Mesendoderm (in vitro differentiated cells): ENCODE measurements at places on chromosomes 6 and 20.

- H3K4me3 ChIP-seq = no peak overlapping the region
- peaks cover 5% of the 10 kb centered on the region for H3K4me1 ChIP-seq
- H3K36me3 ChIP-seq = no peaks in the 10 kb centered on the region
- H3K27ac ChIP-seq = no peak overlapping the region
These were observed 125.1 kb downstream of the LY86 start for GRCh38 chr6:6713657-6714056.

GRCh38 chr6:26651133-26651781 is 8.3 kb downstream of the ZNF322 start:
- DNase-seq = no peak
- no peak overlapping the region for H3K27ac ChIP-seq
- no peaks in the 10 kb centered on the region for H3K4me1 ChIP-seq
- H3K36me3 ChIP-seq = no peaks in the 10 kb centered on the region

- no peaks in the 10 kb centered on the region for H3K36me3 ChIP-seq
- H3K27ac ChIP-seq = no peak overlapping the region
- no peak for DNase-seq
- H3K4me1 ChIP-seq = no peaks in the 10 kb centered on the region
These were observed 344.7 kb downstream of the NKAIN2 start for GRCh38 chr6:124148236-124148957.

DNA sequence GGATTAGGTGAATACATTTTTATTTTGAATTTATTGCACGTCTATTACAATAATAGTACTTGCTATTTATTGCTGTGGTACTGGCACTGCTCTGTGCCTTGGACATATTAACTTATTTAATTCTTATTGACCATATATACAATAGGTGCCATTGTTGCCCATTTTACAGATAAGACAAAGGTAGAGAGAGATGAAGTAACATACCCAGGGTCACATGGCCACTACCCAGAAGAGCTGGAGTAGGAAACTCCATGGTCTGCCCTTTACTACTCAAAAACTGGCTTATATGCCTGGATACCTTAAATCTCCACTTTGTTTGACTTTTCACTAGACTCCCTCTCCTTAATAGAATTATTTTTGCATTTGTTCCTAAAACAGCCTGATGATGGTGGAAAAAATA is 67.5 kb downstream of the ADGRG6 start:
- H3K4me3 ChIP-seq = no peak overlapping the region
- H3K27me3 ChIP-seq = no peaks in the 10 kb centered on the region
- H3K36me3 ChIP-seq = no peaks in the 10 kb centered on the region
- H3K27ac ChIP-seq = no peak overlapping the region

DNA sequence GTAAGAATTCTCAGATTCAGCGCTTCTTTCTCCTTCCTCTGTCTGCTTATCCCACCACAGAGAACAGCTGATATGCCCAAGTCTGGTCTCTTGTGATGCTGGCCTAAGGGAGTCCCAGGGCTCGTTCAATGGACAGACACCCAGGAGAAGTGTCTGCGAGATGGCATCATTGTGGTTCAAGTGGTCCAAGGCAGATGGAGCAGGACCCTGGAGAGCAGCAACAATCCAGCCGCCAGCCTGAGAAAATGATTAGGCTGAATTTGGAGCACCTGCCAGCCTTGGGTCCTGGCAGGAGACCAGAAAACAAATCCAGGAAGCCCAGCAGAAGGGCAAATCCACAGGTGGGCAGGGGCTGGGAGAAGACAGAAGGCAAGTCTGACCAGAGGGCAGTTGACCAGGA is 145.8 kb downstream of the PTPRT start:
- no peak overlapping the region for H3K27ac ChIP-seq
- H3K4me1 ChIP-seq = no peaks in the 10 kb centered on the region
- DNase-seq = peak; percentile 22
- H3K36me3 ChIP-seq = no peaks in the 10 kb centered on the region
- H3K4me3 ChIP-seq = no peak overlapping the region

GRCh38 chr20:37699202-37699601 is 5.4 kb downstream of the CTNNBL1 start:
- H3K27ac ChIP-seq = no peak overlapping the region
- peaks cover 3% of the 10 kb centered on the region for H3K4me1 ChIP-seq
- H3K36me3 ChIP-seq = no peaks in the 10 kb centered on the region
- H3K27me3 ChIP-seq = no peaks in the 10 kb centered on the region

GRCh38 chr6:2396846-2397630 is 151.6 kb upstream of the GMDS start:
- H3K4me3 ChIP-seq = no peak overlapping the region
- no peak overlapping the region for H3K27ac ChIP-seq
- H3K4me1 ChIP-seq = no peaks in the 10 kb centered on the region
- DNase-seq = no peak

DNA sequence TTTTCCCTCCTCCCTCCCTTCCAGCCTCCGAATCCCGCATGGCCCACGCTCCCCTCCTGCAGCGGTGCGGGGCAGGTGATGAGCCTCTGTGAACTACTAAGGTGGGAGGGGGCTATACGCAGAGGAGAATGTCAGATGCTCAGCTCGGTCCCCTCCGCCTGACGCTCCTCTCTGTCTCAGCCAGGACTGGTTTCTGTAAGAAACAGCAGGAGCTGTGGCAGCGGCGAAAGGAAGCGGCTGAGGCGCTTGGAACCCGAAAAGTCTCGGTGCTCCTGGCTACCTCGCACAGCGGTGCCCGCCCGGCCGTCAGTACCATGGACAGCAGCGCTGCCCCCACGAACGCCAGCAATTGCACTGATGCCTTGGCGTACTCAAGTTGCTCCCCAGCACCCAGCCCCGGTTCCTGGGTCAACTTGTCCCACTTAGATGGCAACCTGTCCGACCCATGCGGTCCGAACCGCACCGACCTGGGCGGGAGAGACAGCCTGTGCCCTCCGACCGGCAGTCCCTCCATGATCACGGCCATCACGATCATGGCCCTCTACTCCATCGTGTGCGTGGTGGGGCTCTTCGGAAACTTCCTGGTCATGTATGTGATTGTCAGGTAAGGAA is at the start of gene OPRM1:
Gene OPRM1, plus strand, starts transcription at position 10 of the 612 bp plus-strand sequence. Its CDS starts 305 bp downstream, at position 315.
- H3K4me3 ChIP-seq = no peak within 1 kb of the TSS
- peaks cover 2% of the 10 kb centered on the region for H3K27me3 ChIP-seq
- H3K4me1 ChIP-seq = peaks cover 3% of the 10 kb centered on the region
- no peaks in the 10 kb centered on the region for H3K36me3 ChIP-seq
- H3K27ac ChIP-seq = no peak within 1 kb of the TSS
- DNase-seq = peak; percentile 86

DNA sequence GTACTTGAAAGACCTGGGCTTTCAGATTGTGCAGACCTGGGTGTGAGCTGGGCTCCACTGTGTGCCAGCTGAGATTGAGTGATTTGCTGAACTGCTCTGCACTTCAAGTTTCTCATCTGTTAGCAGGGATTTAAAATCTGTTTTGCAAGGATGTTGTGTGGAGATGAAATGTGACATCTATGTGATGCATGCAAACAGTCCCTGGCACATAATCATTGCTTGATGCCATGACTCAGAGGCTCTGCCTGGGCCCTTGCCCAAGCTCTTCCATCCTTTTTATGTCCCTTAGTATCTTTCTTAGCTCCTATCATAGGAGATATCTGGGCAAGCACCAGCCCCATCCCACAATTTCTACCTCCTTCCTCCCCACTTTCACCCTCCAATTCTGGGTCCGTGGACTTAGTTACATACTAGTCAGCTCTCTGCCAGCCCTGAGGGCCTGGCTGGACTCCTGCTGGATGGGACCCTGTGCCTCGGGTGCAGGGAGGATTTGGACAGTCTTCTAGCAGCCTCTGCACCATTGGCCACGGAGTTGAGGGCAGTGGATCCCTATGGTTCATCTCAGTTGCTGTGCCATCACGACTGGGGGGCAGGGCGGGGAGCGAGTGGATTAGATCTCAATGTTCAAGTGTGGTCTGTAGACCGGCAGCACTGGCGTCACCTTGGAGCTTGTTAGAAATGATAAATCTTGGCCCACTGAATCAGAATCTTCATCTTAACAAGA is 103.6 kb downstream of the MAP3K7 start:
- no peak for DNase-seq
- no peaks in the 10 kb centered on the region for H3K36me3 ChIP-seq
- H3K4me3 ChIP-seq = no peak overlapping the region
- no peak overlapping the region for H3K27ac ChIP-seq
- H3K4me1 ChIP-seq = peaks cover 2% of the 10 kb centered on the region

GRCh38 chr20:50111120-50111828 is 1.7 kb downstream of the UBE2V1 start:
- H3K36me3 ChIP-seq = no peaks in the 10 kb centered on the region
- peak; percentile 40 for DNase-seq
- peaks cover 6% of the 10 kb centered on the region for H3K4me1 ChIP-seq
- H3K27ac ChIP-seq = no peak overlapping the region
- H3K27me3 ChIP-seq = no peaks in the 10 kb centered on the region

DNA sequence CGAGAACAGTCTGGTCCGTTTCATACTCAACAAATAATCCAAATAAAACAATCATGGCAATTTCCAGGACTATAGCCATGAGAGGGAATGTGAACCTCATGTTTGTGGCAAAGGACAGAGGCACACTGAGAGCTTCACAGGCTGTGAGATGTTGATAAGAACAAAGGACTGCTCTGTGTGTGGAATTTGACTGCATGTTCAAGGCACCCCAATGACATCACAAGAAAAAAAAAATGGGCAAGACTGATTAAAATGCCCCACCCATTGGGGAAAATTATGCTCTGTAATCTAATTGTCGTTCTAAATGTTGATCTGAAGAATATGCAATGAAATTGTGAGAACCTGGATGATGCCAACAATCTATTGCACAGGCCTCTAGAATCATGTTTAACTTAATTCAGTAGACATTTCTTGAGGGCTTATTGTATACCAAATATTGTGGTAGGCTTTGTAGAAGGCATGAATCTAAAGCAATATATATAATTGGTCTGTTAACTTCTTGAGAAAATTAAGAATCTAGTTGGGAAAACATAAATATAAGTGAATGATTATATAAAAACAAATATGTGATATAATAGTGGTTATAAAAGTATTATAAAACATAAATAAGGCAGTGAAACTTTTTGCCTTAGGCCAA is at the start of gene RHAG:
Gene RHAG, minus strand, starts transcription at position 127 of the 637 bp plus-strand sequence. Its CDS starts 27 bp downstream, at position 100.
- DNase-seq = peak; percentile 6
- no peaks in the 10 kb centered on the region for H3K36me3 ChIP-seq
- no peak within 1 kb of the TSS for H3K4me3 ChIP-seq
- H3K27me3 ChIP-seq = no peaks in the 10 kb centered on the region
- no peaks in the 10 kb centered on the region for H3K4me1 ChIP-seq

DNA sequence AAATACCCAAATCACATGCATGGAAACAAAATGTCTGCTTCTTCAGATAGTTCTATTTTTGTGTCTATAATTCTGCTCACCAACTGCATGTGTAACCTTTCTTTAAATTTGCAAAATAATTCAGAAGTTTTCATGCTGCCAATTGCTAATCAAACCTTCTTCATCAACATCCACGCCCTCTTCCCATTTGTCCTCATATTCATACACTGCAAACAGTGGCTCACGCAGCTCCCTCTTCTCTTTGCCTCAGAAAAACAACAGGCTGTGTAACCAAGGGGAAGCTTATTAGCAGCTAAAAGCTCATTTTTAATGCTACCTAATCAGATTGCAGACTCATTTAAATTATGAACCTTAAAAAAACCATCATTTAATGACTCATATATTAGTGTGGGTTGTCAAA is 555.0 kb upstream of the EPHA7 start:
- H3K4me3 ChIP-seq = no peak overlapping the region
- H3K36me3 ChIP-seq = no peaks in the 10 kb centered on the region
- no peak overlapping the region for H3K27ac ChIP-seq
- no peaks in the 10 kb centered on the region for H3K4me1 ChIP-seq

GRCh38 chr6:43129434-43130194 is 41.5 kb upstream of the SRF start:
- peak; percentile 71 for DNase-seq
- H3K4me3 ChIP-seq = no peak overlapping the region
- no peaks in the 10 kb centered on the region for H3K27me3 ChIP-seq
- H3K27ac ChIP-seq = no peak overlapping the region
- H3K36me3 ChIP-seq = peaks cover 5% of the 10 kb centered on the region

DNA sequence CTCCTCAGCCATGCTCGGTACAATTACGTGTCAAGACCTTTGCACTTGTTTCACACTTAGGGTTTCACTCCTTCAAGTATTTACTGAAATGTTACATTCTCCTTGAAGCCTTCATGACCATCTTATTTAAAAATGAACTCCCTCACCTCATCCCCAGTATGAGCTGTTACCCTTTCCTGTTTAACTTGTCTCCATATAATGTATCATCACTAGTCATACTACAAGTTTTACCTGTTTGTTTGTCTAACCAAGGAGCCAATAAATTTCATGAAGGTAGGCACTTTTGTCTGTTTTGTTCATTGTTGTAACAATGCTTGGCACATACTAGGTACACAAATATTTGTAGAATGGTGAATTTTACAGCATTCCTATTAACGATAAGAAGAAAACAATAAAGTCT is 46.1 kb upstream of the MTRF1L start:
- H3K27ac ChIP-seq = no peak overlapping the region
- H3K36me3 ChIP-seq = no peaks in the 10 kb centered on the region
- H3K4me3 ChIP-seq = no peak overlapping the region
- no peaks in the 10 kb centered on the region for H3K27me3 ChIP-seq
- no peaks in the 10 kb centered on the region for H3K4me1 ChIP-seq

- H3K4me3 ChIP-seq = no peak overlapping the region
- no peaks in the 10 kb centered on the region for H3K4me1 ChIP-seq
- no peaks in the 10 kb centered on the region for H3K36me3 ChIP-seq
These were observed 140.2 kb upstream of the CARMIL1 start for GRCh38 chr6:25138934-25139415.

GRCh38 chr6:116073765-116074440 is 13.2 kb upstream of the FRK start:
- DNase-seq = no peak
- H3K36me3 ChIP-seq = no peaks in the 10 kb centered on the region
- H3K4me3 ChIP-seq = no peak overlapping the region
- H3K27me3 ChIP-seq = no peaks in the 10 kb centered on the region

DNA sequence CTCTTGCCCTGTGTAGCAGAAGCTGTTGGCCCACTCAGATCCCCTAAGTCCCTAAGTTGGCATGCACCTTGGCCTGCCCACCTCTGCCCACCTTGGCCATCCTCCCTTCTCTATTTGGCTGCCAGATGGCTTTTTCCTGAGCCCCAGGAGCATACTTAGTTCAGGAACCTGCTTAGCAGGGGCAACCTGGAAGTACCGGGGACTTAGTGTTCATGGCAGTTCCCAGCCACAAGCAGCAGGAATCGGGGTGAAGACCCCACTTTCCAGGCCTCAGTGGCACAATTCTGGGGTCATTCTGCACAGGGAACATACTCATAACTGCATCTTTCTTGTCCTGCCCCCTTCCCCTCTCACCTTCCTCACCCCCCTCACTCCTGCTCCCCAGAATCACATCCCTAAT is 158.0 kb upstream of the PMEPA1 start:
- no peak for DNase-seq
- no peaks in the 10 kb centered on the region for H3K27me3 ChIP-seq
- no peak overlapping the region for H3K4me3 ChIP-seq
